HEK293T (cell line): ENCODE measurements at places on chromosomes 2 and 18.

GRCh38 chr2:172927641-172928357 lies 147.8 kb upstream of the MAP3K20 start:
- DNase-seq: no peak

GRCh38 chr2:202109139-202109736 lies 36.2 kb downstream of the KIAA2012 start:
- no peak for DNase-seq

DNA sequence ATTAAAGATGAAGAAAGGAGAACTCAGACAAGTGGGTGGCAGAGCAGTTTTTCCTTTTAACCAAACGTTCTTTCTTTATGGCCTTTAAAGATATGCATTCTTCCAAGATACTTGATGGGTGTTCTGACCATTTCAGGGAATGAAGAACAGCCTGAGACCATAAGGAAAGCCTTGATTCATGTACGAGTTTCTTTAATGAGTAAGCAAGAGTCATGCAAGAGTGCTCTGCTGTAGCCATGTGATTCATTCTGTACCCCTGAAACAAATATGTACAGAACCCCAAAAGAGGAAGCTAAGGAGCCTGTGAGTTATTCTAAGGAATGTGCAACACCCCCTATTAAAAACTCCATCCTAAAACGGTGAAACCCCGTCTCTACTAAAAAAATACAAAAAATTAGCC lies 372.8 kb downstream of the MTX2 start:
- no peak for DNase-seq

- peak; percentile 6 for DNase-seq
Measured at GRCh38 chr18:183769-184168, 25.4 kb downstream of the USP14 start.

DNA sequence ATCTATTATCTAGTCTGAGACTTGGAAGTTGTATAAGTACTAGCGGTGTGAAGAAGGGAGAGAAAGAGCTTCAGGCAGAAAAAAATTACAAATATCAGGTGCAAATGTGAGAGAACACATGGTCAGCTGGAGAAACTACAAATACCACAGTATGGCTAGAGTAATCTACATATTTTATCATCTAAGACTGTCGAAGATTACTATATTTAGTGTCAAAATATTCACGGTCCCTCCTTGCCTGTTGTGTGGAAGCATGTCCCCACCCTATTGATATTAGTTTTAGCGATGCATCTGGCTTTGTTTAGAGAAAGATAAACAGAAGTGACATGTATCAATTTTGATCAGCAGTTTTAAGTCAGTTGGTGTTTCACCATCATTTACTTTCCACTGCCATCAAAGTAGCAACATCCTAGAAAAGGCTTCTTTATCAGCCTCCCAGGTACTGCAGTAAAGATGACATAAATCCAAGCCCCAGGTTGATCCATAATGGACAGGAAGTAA lies 90.5 kb upstream of the ITGA4 start:
- DNase-seq: no peak
